ENCODE measurements at places on chromosomes 13 and 19. TPM values are rescaled to one million over a fixed set of nuclear protein-coding genes. Genes with fewer than 3 reads are reported as not detected.
A peak's percentile ranks its signal among the peaks of the same experiment; 100 is the strongest.

- DNase-seq = no peak
- H3K36me3 ChIP-seq = no peaks in the 10 kb centered on the region
- H3K4me1 ChIP-seq = peaks cover 13% of the 10 kb centered on the region
- H3K4me3 ChIP-seq = peak overlapping the region; percentile 90
These were observed 1.4 kb downstream of the MYCBP2 start for GRCh38 chr13:77325371-77325980.

DNA sequence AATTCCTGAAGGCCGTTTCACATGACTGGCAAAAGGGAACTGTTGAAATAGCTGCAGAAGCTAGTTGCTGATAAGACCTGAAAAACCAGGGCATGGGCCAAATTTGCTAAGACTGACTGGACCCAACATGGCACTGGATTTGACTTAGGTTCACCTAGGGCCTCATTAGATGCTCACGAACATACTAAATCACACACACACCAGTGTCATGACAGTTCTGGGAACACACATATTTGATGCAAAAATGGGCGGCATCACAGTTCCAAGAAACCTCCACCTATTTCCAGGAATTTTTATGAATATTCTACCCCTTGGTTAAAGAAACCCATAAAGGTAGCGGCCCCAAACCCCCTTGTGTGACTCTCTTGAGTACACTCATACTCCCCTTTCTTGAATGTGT is 99.6 kb upstream of the OBI1 start:
- H3K36me3 ChIP-seq = no peaks in the 10 kb centered on the region
- no peak overlapping the region for H3K4me3 ChIP-seq
- H3K4me1 ChIP-seq = no peaks in the 10 kb centered on the region
- no peak for DNase-seq
- H3K27ac ChIP-seq = no peak overlapping the region
- no peaks in the 10 kb centered on the region for H3K27me3 ChIP-seq

- H3K4me3 ChIP-seq = no peak overlapping the region
- H3K36me3 ChIP-seq = no peaks in the 10 kb centered on the region
- no peaks in the 10 kb centered on the region for H3K4me1 ChIP-seq
- DNase-seq = no peak
- no peaks in the 10 kb centered on the region for H3K27me3 ChIP-seq
These were observed 161.2 kb downstream of the FOXO1 start for GRCh38 chr13:40505196-40505595.

DNA sequence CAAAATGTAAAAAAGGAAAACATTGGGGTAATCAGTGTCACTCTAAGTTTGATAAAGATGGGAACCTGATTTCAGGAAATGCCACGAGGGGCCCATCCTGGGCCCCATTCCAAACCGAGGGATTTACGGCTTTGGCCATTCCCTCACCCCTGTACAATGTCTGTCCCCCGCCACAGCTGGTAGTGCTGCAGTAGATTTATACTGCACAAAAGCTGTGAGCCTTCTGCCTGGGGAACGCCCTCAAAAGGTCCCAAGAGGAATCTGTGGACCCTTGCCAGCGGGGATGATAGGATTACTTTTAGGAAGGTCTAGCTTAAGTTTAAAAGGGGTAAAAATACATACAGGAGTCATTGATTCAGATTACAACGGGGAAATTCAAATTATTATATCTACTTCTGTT is 173.4 kb upstream of the SGCG start:
- no peaks in the 10 kb centered on the region for H3K4me1 ChIP-seq
- no peak overlapping the region for H3K27ac ChIP-seq
- no peak for DNase-seq
- no peaks in the 10 kb centered on the region for H3K36me3 ChIP-seq

DNA sequence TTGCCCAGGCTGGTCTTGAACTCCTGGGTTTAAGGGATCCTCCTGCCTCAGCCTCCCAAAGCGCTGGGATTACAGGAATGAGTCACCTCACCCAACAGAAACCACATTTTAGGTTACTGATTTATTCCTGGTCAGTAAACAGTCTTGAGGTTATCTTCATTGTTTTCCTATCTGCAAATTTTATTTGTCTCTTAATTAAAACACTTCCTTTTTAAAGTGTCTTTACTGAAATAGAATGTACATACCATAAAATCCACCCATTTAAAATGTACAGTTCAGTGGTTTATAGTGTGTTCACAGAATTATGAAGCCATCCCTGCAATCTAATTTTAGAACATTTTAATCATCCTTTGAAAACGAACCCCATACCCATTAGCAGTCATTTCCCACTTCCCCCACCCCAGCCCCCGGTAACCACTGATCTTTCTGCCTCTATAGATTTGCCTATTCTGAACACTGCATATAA is 63.0 kb downstream of the MAP4K1 start:
- no peak overlapping the region for H3K27ac ChIP-seq
- H3K4me3 ChIP-seq = no peak overlapping the region
- no peaks in the 10 kb centered on the region for H3K36me3 ChIP-seq
- H3K4me1 ChIP-seq = no peaks in the 10 kb centered on the region

GRCh38 chr19:40717880-40718773 is 1.2 kb downstream of the ITPKC start:
- no peaks in the 10 kb centered on the region for H3K27me3 ChIP-seq
- peaks cover 42% of the 10 kb centered on the region for H3K4me1 ChIP-seq
- peak; percentile 74 for DNase-seq
- H3K4me3 ChIP-seq = peak overlapping the region; percentile 91

DNA sequence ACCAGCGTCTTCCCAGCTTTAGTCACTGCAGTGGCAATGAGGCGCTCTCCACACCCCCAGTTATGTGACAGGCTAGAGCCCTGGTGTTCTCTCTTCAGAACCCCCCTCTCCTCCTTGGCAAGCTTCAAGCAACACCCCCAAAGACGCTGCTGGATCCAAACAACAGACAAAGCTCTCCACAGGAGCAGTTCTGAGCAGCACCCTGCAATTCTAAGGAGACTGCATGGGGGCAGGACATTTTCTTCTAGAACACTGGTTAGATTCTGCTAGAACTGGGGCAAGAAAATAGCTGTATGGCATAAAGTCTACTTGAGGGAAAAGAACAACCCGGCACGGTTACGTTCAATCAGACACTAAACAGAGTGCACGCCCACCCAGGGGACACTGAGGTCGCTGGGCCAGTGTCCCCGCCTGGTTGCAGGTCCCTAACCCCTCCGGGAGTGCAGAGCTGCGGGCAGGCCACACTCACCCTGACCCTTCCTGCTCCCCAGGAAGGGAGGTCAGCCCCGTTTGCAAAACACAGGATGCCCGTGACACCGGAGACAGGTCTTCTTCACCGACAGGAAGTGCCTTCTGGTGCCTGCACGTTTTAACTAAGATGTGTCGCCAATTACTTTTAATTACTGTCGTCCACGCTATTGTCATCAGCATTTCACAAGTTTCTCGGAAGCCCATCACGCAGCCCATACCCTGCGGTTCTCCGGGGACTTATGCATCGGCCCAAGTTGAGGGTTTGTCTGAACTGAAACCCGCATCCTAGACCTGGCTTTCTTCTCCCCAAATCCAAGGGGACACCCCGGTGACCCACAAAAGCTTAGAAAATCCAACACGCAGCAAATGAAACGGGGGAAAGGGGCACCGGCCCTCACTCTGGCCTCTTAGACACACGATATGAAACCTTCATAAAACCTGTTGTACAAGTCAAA is 943 bp downstream of the GJB6 start:
- H3K4me1 ChIP-seq = peaks cover 15% of the 10 kb centered on the region
- no peak overlapping the region for H3K27ac ChIP-seq
- DNase-seq = no peak
- H3K4me3 ChIP-seq = no peak overlapping the region
- no peaks in the 10 kb centered on the region for H3K27me3 ChIP-seq

- DNase-seq = no peak
- no peaks in the 10 kb centered on the region for H3K36me3 ChIP-seq
- H3K27ac ChIP-seq = no peak overlapping the region
- no peaks in the 10 kb centered on the region for H3K4me1 ChIP-seq
- H3K4me3 ChIP-seq = no peak overlapping the region
- H3K27me3 ChIP-seq = no peaks in the 10 kb centered on the region
These were observed 56.6 kb downstream of the SLITRK1 start for GRCh38 chr13:83825676-83826075.

DNA sequence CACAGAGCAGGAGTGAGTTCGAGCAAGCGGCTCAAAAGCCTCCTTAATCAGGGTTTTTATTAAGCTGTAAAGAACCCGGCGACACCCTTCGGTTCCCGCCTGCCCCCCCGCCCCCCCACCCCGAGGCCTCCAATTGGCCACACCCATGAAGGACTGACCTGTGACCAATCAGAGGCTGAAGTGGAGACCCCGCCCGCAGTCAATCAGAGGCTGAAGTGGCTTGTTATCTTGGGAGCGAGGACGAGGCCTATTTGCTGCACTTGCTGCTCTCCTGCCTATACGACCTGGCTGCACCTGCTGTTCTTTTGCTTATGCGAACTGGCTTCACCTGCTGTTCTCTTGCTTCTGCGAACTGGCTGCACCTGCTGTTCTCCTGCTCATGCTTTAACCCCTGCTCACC is 844.9 kb downstream of the OLFM4 start:
- no peak overlapping the region for H3K27ac ChIP-seq
- no peak overlapping the region for H3K4me3 ChIP-seq
- H3K27me3 ChIP-seq = no peaks in the 10 kb centered on the region
- no peaks in the 10 kb centered on the region for H3K36me3 ChIP-seq
- H3K4me1 ChIP-seq = no peaks in the 10 kb centered on the region

GRCh38 chr13:45828256-45828968 is 23.1 kb downstream of the SIAH3 start:
- H3K4me3 ChIP-seq = no peak overlapping the region
- H3K36me3 ChIP-seq = no peaks in the 10 kb centered on the region
- no peaks in the 10 kb centered on the region for H3K27me3 ChIP-seq
- H3K4me1 ChIP-seq = no peaks in the 10 kb centered on the region
- no peak for DNase-seq

DNA sequence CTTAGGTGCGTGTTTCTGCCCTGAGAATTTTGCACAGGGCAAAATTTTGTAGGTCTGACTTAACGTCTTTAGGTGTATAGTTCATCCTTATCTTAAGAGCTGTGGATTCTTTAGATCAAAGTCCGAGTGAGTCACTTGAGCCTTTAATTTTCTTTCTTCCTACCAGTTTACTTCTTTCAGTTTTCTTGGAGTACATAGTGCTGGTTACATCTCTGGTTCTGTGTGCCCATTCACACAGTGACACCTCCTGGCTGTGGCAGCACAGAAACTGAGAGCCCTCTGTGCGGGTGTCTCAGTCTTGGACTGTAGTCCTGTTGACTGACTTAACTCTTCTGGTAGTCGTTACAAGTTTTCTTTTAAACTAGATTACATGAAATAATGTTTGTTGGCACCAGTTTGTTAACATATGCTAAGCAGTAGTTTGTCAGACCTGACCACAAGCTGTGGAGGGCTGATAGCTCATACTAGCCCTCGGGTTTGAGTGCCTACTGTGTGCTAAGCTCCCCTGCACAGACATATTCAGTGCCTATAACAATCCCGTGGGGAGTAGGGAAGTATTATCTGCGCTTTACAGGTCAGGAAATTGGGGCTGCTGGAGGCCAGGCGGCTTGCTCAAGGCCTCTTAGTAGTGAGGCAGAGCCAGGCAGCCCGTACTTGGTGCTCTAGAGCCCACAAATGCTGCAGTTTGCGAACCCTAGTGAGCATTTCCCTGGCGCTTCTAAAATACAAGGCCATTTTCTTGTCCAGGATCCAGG is 1.6 kb downstream of the GATAD2A start:
- no peaks in the 10 kb centered on the region for H3K36me3 ChIP-seq
- H3K4me3 ChIP-seq = peak overlapping the region; percentile 95
- DNase-seq = peak; percentile 67
- H3K27ac ChIP-seq = peak overlapping the region; percentile 95
- H3K27me3 ChIP-seq = no peaks in the 10 kb centered on the region
- H3K4me1 ChIP-seq = peaks cover 7% of the 10 kb centered on the region

DNA sequence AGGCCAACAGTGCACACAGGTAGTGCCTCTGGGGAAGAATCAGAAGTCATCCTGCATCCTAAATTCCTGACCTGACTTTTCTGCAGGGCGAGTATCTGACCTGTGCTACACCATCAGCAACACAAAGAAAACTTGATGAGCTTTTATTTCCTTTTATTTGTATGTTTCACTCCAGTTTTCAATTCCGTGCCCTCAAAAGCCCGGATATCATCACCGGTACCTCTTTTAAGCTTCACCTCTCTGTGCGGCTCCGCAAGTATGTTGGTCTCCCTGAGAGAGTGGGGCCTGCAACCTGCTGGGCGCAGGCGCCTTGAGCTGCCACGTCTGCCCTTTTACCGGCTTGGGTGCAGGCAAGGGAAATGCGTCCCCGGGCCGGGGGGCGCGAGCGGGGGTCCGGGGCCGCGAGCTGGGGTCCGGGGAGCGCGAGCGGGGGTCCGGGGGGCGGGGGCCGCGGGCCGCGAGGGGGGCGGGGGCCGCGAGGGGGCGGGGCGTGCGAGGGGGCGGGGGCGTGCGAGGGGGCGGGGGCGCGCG is 4.3 kb upstream of the DUXA start:
- peak overlapping the region; percentile 35 for H3K4me3 ChIP-seq
- H3K27ac ChIP-seq = no peak overlapping the region
- H3K27me3 ChIP-seq = no peaks in the 10 kb centered on the region
- H3K4me1 ChIP-seq = no peaks in the 10 kb centered on the region
- no peaks in the 10 kb centered on the region for H3K36me3 ChIP-seq

DNA sequence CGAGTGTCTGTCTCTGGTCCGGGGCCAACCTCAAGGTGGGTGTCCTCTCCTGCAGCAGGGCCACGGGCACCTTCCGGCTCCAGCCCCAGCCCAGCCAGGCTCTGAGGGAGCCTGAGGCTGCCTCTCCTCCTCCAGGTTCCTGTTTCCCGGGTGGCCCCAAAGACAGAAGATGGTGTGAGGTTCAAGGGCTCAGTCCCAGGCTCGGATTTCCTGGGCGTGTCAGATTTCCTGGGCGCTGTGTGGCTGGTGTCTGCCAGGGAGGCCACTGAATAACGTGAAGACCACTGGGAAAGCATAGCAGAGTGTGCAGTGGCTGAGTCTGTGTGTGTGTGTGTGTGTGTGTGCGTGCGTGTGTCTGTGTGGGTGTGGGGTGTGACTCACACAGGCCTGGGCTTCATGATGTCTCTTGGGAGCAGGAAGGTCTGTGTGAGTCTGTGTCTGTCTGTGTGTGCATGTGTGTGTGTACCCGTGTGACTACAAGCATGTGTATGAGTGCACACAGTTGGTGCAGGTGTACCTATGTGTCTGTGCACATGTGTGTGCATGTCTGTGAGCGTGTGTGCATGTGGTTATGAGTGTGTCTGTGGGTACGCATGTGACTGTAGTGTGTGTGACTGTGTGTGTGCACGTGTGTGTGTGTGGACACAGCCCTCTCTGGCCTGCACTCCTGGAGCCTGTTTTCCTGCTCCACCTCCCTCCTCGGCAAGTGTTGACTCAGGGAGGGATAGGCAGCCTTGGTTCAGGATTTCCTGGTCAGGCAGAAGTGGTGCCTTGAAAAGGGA is 28.3 kb downstream of the CEBPA start:
- no peak overlapping the region for H3K4me3 ChIP-seq
- no peaks in the 10 kb centered on the region for H3K36me3 ChIP-seq
- H3K4me1 ChIP-seq = no peaks in the 10 kb centered on the region
- no peaks in the 10 kb centered on the region for H3K27me3 ChIP-seq

ARHGAP33 gene
- 166 TPM for total RNA-seq

IZUMO4 gene
- total RNA-seq = 9.9 TPM

GJB6 gene
- total RNA-seq = not detected

CGB7 gene
- total RNA-seq = not detected

ZNF93 gene
- total RNA-seq = 3.6 TPM

SMIM17 gene
- total RNA-seq = not detected

IRGC gene
- total RNA-seq = not detected

HCN2 gene
- not detected for total RNA-seq

Data from Peyer's patch (tissue), 4 donors.